ENCODE measurements at places on chromosomes 13 and 19.

- DNase-seq = no peak
Observed at GRCh38 chr19:35533201-35533821, at the start of gene GAPDHS. Gene GAPDHS (plus strand): TSS chr19:35533456. CDS start chr19:35533528, 72 bp downstream.

- no peak for DNase-seq
Observed at GRCh38 chr13:96314974-96315373, 225.1 kb downstream of the HS6ST3 start.

GRCh38 chr19:33432015-33432414 lies 58.5 kb downstream of the CEBPG start:
- no peak for DNase-seq

GRCh38 chr19:1622541-1622940 lies 17.3 kb upstream of the UQCR11 start:
- no peak for DNase-seq

GRCh38 chr13:31957772-31958171 lies 73.8 kb upstream of the FRY start:
- DNase-seq = no peak

DNA sequence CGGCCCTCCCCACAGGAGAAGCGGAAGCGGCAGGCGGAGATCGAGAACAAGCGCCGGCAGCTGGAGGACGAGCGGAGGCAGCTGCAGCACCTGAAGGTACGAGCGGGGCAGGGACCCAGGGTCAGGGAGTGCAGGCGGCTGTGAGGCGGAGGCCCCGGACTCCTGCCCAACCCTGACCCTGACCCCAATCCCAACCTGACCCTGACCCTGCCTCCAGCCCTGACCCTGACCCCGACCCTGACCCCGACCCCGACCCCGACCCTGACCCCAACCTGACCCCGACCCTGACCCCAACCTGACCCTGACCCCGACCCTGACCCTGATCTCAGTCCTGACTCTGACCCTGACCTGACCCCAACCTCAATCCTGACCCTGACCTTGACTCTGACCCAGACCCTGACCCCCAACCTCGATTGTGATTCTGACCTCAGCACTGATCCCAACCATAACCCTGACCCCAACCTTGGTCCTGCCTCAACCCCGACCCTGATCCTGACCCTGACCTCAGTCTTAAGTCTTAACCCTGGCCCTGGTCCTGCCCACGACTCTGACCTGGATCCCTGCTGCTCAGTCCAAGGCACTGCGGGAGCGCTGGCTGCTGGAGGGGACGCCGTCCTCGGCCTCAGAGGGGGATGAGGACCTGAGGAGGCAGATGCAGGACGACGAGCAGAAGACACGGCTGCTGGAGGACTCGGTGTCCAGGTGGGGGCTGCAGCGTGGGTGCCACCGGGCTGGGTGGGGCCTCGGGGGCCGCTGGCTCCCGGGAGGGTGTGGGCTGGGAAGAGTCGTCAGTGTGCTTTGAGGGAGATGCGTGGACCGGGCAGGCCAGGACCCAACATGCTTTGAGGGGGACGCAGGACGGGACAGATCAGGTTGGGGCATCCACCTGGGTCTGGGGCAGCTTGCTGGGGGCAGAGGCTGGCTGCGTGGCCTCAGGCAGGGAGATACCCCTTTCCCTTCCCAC lies 18.5 kb downstream of the PALM start:
- no peak for DNase-seq

- no peak for DNase-seq
Observed at GRCh38 chr13:28120317-28120716, 18.0 kb upstream of the PAN3 start.

- no peak for DNase-seq
Observed at GRCh38 chr13:29693275-29693945, 97.9 kb upstream of the SLC7A1 start.

DNA sequence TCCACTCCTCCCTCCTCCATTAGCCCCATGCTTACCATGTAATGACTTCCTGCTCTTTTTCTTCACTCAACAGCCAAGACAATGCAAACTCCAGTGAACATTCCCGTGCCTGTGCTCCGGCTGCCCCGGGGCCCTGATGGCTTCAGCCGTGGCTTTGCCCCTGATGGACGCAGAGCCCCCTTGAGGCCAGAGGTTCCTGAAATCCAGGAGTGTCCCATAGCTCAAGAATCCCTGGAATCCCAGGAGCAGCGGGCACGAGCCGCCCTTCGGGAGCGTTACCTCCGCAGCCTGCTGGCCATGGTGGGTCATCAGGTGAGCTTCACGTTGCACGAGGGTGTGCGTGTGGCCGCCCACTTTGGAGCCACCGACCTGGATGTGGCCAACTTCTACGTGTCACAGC lies 2.9 kb upstream of the PPP1R37 start:
- no peak for DNase-seq

- no peak for DNase-seq
Observed at GRCh38 chr19:29308977-29309590, 96.1 kb upstream of the UQCRFS1 start.

DNA sequence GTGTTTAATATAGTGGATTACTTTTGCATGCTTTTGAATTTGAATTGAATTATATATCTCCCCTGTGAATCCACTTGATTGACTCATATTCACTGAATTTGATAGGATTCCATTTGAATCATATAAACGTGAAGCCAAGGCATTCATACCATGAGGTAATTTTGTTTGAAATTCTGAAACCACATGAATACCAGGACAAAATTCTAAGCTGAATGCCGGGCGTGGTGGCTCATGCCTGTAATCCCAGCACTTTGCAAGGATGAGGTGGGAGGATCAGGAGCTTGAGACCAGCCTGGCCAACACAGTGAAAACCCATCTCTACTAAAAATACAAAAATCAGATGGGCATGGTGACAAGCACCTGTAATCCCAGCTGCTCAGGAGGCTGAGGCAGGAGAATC lies 4.4 kb downstream of the ZNF793 start:
- no peak for DNase-seq

All from stimulated activated CD8-positive, alpha-beta memory T cell treated with anti-CD3 and anti-CD28 coated beads, Interleukin-2, amount 100 ng/mL, for 1 hour (primary cell).